ENCODE measurements at places on chromosomes 13 and 19. TPM values are rescaled to one million over a fixed set of nuclear protein-coding genes. Genes with fewer than 3 reads are reported as not detected.

GRCh38 chr13:48476215-48476614 is 56.7 kb downstream of the RCBTB2 start:
- no peak for DNase-seq

Gene RFXANK
- 108 TPM for total RNA-seq

Gene ZNF534
- total RNA-seq = not detected

- DNase-seq = no peak
Observed at GRCh38 chr13:53136554-53137215, 108.1 kb downstream of the OLFM4 start.

Gene ATCAY
- total RNA-seq = not detected

Gene SIGLECL1
- not detected for total RNA-seq

Gene LYL1
- total RNA-seq = 3.3 TPM

- no peak for DNase-seq
Observed at GRCh38 chr19:12924621-12925310, 5.7 kb upstream of the SYCE2 start.

Gene C19orf44
- total RNA-seq = 2.5 TPM

Gene ZNF729
- 0.14 TPM for total RNA-seq

- no peak for DNase-seq
Observed at GRCh38 chr19:4538601-4538954, 1.3 kb downstream of the LRG1 start.

GRCh38 chr13:85140192-85140591 is 659.0 kb downstream of the SLITRK6 start:
- DNase-seq = peak; percentile 12

Gene PEG3
- 2.6 TPM for total RNA-seq

Gene PLK5
- total RNA-seq = not detected

Gene PIK3R2
- 42.4 TPM for total RNA-seq

DNA sequence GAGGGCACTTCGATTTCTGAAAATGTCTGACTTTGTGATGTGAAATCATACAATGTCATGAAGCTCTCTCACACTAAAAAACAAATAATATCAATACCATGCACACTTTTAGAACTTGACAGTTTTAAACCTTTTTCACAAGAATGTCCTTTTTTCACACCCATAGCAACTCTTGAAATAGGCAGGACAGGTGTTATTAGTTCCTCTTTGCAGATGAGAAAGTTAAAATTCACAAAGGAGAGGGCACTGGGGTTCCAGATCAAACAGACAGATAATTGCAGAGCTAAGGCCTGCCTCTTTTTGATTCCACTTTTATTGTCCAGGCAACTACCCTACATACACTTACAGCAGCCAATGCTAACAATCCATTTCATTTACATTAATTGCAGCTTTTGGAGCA is 142.8 kb downstream of the KLF12 start:
- no peak for DNase-seq

DNA sequence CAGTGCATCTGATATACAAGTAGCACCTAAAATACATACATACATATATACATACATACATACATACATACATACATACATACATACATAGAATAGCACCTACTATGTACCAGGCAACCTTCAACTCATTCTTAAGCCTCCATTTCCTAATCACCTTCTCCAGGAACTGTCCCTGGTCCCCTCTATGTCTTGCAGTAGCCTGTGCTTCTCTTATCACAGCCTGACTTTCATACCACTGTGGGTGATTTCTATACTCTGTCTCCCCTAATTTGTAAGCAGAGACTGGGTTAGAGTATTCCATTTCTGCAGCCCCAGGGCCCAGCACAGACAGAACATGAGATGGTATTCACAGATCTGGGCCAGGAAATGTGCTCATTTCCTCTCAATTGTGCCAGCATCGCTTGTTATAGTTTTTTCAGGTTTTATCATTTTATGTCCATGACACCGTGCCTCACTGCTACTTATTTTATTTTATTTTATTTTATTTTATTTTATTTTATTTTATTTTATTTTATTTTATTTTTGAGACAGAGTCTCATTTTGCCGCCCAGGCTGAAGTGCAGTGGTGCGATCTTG is 14.2 kb upstream of the COLGALT1 start:
- no peak for DNase-seq

DNA sequence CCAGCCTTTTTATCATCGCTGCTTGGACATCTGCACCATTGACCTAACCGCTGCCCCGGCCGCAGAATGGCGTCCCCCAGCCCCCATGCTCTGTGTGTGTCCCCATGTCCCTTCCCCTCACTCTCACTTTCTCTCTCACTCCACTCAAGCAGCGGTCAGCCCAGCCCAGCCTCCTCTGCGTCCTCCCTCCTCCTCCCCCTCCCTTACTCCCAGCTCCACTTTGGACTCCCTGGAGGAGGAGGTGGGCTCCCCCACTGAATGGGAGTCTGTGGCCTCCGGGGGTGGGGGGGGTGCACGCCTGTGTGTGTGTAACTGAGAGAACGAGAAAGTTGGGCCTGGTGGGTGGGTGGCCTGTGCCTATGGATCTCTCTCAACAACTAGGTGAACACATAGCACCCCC is 2.2 kb downstream of the MAP2K7 start:
- DNase-seq = no peak

Gene CAPN12
- 1.3 TPM for total RNA-seq

Gene URAD
- not detected for total RNA-seq

GRCh38 chr19:48918071-48918470 is 15.4 kb upstream of the DHDH start:
- no peak for DNase-seq

GRCh38 chr13:22169473-22169872 is 498.6 kb downstream of the FGF9 start:
- no peak for DNase-seq

Gene MYO1F
- total RNA-seq = 0.21 TPM

DNA sequence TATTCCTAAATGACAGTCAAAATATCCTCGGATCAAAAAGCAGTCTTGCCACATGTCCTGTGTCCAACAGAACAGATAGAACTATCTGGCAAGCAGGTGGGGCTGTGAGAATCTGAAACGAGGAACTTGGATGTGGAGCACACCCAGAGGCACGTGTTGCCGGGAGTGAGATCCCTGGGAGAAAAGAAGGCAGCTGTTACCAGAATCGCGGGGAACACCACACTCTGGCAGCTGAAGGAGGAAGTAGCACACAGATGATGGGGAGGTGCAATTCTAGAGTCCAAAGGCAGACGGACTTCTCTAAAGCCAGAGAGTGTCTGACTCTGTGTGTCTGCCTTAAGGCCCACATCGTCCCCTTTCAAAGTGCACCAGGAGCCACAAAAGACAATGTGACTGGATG is 22.3 kb downstream of the SLC7A1 start:
- no peak for DNase-seq

DNA sequence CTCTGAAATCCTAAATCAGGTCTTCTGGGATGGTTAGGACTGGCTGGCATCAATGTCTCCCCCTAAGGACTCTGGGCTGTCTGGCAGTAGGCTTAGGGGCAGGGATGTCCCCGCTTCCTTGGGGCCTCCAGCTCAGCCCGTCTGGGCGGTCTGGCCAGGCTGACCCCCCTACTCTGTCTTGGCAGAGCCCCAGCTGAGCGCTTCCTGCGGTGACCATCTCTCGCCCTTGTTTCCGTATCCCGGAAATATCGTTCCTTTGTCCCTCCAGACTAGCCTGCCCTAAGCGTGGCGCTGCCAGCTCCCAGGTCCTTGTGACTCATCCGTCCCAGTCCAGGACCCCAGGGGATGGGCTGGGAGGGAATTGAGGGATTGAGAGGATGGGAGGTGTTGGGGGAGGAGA is 11.3 kb downstream of the GTPBP3 start:
- DNase-seq = peak; percentile 26

Gene PSG1
- not detected for total RNA-seq

- no peak for DNase-seq
Observed at GRCh38 chr13:59458908-59459579, 704.7 kb downstream of the DIAPH3 start.

GRCh38 chr13:48656608-48657007 is 2.9 kb downstream of the CYSLTR2 start:
- DNase-seq = no peak

- peak; percentile 93 for DNase-seq
Observed at GRCh38 chr13:106445996-106446395, 89.5 kb downstream of the EFNB2 start.

GRCh38 chr19:54011507-54012211 is 20.2 kb downstream of the CACNG6 start:
- DNase-seq = no peak

Gene CALM3
- total RNA-seq = 127 TPM

GRCh38 chr19:18814063-18814462 is 17.7 kb upstream of the UPF1 start:
- DNase-seq = no peak

- DNase-seq = no peak
Observed at GRCh38 chr13:47796816-47797215, 204.3 kb downstream of the SUCLA2 start.

DNA sequence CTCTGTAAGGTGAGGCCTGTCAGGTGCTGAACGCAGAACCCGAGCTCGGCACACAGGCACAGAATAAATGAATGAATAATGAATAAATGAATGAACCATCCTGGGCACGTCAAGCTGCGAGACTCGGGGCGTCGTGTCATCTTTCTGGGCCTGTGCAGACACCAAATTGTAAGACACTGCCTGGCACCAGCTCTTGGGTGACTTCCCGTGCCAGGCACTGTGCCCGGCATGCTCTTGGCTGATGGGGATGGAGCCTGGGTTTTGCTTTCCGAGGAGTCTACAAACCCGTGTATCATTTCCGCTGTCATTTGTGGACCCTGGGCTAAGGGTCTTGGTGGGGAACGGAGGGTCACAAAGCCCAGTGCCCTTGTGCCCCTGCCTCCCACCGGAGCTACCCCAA is 43.9 kb downstream of the CELF5 start:
- no peak for DNase-seq

GRCh38 chr13:99991013-99991827 is 9.6 kb downstream of the ZIC2 start:
- no peak for DNase-seq

DNA sequence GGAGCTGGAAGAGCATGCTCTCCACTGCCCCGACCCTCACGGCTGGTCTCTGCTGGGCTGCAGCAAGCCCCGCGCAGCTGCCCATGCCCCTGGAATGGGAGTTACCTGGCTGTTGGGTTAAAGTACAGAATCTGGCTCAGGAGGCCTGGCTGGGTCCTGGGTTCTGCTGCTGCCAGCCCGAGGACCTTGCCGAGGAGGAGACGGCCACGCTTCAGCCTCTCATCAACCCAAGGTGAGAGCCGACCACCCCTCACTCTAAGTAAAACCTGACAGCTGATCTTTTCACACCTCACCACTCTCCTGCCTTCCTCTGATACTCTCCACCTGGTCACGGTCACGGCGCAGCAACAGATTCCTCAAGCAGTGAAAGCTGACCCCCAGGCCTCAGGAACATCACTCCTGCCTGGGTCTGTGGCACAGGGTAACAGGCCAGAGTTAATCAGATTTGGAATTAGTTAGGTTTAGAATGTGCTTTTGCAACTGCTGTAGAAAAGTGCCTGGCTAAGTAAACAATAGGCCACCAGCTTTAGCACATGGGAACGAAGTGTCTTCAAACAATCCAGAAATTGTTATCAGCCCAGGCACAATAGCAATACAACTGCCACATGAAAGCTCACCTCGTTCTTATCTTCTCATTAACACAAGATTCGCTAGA is 20.5 kb downstream of the RAB20 start:
- no peak for DNase-seq

Gene ZNF99
- total RNA-seq = under 0.01 TPM

Gene RFXAP
- 2.4 TPM for total RNA-seq

DNA sequence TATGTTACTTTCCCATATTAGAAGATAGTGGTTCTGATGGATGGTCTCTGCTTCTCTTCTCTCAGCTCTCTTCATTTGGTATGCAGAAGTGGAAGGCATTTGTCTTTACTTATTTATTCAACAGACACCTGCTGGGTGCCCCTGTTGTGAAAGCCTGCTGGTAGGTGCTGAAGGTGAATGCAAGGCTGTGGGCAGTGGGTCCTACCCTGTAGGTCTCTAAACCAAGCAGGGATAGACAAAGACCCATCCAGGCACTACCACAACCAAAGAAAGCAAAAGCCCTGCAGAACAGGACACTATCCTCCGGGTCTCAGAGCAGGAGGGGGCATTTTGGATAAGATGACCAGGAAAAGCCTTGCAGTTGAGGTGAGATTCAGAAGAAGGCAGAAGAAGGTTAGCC is 106.1 kb downstream of the STARD13 start:
- no peak for DNase-seq

DNA sequence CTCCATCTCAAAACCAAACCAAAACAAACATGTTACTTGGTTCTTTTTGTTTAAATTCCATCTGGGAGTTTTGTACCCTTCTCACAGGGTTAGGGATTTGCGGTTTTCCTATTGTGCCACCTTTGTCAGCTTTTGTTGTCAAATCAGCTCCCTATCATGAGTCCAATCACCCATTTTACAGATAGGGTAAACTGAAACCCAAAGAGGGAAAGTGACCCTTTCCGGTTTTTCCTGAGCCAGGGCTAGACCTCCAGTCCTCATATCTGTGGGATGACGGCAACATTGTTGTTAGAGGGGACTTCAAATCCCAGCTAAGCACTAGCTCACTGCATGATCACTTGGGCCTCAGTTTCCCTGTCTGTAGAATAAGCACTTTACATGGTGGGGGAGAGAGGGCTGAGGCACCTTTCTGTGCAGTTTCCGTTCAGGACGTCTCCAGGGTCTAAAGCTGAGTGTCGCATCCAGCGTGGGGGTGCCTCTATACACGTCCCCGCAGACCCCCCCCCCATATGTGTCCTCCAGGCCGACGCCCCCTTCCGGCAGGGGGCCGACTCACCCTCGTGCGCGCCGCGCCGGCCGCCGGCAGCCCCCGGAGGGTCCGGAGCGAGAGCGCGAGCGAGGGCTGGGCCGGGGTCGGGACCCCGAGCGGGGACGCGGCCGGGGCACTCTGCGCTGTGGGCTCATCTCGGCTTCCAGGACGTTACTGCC is 3.9 kb downstream of the CCDC194 start:
- no peak for DNase-seq

Gene ARRDC2
- 12.5 TPM for total RNA-seq

Gene RAP2A
- 20.7 TPM for total RNA-seq

- peak; percentile 35 for DNase-seq
Observed at GRCh38 chr13:98706446-98707110, 45.9 kb downstream of the SLC15A1 start.

Gene NCAN
- total RNA-seq = 0.17 TPM

Gene RFPL4AL1
- not detected for total RNA-seq

Gene PVR
- total RNA-seq = 210 TPM

Gene IQCN
- 0.13 TPM for total RNA-seq

DNA sequence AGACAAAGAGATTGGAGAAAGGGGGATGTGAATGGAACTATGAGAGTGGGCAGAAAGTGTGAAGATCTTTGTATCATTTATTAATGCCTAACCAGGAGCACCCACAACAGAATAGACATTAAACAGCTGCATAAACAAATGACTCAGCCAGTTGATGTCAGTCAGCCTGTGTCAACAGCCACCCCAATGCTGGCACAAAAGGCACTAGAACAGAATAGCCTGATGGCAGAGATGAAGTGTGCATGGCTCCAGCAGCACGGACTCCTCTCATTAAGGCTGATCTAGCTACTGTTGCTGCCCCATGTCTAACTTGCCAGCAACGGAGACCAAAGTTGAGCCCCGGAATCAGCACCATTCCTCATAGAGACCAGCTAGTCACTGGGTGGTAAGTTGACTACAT is 7.8 kb downstream of the CPB2 start:
- no peak for DNase-seq

GRCh38 chr13:33202644-33203169 is 82.8 kb downstream of the STARD13 start:
- no peak for DNase-seq

All from kidney epithelial cell (primary cell).